ENCODE measurements at places on chromosomes 11 and 22.

GRCh38 chr11:93700830-93701229 is 39.3 kb downstream of the CEP295 start:
- DNase-seq = no peak

DNA sequence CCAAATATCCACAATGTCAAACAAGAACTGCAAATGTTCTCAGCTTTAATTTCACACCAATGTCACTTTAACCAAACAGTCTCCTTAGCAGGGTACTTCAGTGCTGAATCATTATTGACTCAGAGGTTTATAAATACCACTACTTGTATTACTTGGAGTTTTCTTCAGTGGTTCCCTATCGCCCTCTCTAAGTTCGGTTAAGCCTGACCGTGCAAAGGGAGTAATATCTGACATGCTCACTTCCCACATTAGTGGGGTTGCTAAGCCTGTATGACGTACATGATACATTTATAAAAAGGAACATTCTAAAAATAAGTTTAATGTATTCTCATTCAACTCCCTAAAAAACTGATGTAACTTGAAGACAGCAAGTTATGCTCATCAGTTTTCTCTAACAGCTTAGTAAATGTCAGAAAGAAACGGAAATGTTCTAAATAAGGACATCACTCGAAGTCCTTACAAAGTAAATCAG is 93.1 kb upstream of the ZC3H12C start:
- no peak for DNase-seq

- no peak for DNase-seq
These were observed 26.2 kb downstream of the MTMR2 start for GRCh38 chr11:95897731-95898130.

- DNase-seq = no peak
These were observed 24.4 kb downstream of the AASDHPPT start for GRCh38 chr11:106101819-106102218.

DNA sequence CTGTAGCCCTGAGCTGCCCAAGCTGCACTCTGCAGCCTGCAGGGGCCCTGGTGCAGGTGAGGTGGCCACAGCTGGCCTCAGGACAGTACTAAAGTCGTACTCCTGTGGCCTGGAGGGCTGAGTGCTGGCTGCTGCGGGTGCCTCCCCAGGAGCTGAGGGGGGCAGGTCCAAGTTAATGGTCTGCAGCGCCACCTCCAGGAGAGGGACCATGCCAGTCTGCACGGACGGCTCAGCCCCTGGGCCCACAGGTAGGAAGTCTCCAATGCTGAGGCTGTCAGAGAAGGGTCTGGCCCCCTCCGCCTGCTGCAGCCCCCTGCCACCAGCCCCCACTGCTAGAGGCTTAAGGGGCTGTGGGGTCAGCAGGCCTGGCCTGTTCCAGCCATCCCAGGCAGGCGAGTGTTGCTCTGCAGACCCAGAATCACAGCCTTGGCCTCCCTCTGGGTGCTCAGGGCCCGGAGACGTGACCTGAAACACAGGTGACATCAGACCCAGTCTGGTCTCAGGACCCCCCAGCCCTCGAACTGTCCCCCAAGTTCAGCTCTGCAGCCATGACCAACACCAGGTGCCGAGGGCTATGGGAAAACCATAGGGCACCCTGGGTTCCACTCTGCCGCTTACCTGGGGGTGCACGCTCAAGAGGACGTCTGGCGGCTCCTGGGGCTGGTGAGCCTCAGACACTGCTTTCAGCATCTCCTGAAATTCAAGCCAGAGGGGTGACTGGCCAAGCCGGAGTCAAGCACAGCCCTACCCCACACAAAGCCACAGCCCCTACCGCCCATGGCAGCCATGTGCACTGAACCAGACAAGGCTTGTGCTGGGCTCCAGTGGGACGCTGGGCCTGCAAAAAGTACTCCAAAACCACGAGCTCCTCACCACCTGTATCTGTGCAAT is 20.8 kb downstream of the SELENOO start:
- DNase-seq = no peak

DNA sequence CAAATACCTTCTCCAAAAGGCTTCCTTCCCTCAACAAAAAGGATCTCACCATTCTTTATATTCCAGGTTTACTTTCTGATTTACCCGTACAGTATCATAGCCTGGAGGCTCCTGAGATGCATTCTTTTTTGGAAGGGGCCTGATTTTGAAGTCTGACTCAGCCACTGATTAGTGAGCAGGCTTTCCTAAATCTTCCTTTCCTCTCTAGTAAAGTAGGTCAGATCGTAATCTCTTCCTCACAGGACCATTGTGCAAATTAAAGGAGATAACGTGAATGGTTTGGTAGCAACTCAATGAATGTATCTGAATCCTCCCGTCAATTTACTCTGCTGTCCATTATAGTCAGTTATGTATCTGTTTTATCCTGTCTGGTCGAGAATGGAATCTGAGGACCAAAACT is 227.7 kb upstream of the ANO5 start:
- DNase-seq = no peak

- no peak for DNase-seq
These were observed 22.8 kb downstream of the CASP5 start for GRCh38 chr11:105000167-105000566.

GRCh38 chr11:132032555-132032954 is 662.1 kb downstream of the NTM start:
- no peak for DNase-seq

DNA sequence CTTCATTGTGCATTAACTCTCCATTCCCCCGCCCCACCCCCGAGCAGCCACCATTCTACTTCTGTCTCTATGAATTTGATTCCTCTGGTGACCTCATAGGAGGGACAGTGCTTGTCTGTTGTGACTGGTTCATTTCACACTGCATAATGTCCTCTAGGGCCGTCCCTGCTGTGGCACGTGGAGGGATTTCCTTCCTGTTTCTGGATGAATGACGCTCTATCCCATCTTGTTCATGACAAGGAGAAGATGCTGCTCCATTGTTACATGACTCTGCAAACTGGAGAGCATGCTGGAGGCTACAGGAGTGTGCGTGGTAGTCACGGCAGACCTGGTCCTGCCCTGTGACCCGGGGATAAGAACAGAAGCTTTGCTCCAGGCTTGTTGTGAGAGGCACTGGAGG is 61.3 kb downstream of the RTL6 start:
- no peak for DNase-seq

- no peak for DNase-seq
These were observed 74.5 kb upstream of the NCAM1 start for GRCh38 chr11:112886434-112887370.

- no peak for DNase-seq
These were observed 942 bp upstream of the RPS6KA4 start for GRCh38 chr11:64357904-64358535.

GRCh38 chr11:86374586-86374985 is at the start of gene CCDC81:
Gene CCDC81, plus strand, starts transcription at chr11:86374887. Its CDS starts 277 bp downstream, at chr11:86375164.
- DNase-seq = no peak

DNA sequence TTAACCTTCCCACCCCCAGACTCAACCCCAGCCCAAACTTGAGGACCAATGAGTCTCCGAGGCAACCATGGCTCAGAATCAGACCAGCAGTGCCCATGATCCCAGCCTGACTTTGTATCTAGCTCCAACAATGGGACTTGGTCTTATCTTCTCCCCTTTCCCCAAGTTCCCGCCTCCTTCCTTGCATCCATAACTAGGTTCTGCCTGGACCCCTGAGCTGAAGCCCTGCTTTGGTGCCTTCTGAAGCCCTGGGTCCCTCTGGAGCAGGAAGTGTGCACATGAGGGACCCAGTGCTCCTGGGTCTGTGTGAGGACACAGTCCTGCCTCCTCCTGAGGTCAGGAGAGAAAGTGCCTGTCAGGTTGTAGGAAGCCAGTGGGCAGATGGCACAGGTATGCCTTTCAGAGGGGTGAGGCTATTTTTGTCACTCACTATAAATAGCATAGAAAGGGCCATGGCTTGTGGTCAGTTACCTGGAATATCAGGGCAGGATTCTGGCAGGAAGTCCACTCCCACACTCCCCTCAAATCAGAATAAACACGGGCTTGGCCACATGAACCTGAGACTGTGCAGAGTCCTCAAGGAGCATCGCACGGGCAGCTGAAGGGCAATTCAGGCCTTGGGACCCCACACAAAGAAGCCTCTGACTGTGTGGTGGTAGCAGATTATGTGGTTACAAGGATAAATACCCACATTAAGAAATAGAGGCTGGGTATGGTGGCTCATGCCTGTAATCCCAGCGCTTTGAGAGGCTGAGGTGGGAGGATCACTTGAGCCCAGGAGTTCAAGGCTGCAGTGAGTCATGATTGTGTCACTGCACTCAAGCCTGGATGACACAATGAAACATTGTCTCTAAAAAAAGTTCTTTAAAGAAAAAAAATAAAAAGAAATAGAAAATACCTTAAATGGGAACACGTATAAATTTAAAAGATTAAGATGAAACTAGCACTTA is 27.4 kb downstream of the RCN1 start:
- no peak for DNase-seq

DNA sequence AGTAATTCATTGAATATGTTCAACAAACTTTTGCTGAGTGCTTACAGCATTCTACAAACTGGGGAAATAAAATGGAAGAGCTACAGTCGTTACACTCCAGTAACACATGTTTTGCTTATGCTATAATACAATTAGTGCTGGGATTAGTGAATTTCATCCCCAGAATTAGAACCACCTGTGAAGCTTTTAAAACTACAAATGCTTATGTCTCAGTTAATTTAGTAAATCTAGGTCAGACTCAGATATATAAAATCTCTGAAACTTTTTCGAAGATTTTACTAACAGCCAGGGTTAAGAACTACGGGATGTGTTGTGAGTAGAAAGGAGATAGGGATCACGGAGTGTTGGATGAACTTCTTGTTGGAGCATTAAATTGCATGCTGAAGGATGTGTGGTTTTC is 33.7 kb upstream of the EED start:
- no peak for DNase-seq

- no peak for DNase-seq
These were observed 621.2 kb downstream of the METTL15 start for GRCh38 chr11:28729339-28729738.

DNA sequence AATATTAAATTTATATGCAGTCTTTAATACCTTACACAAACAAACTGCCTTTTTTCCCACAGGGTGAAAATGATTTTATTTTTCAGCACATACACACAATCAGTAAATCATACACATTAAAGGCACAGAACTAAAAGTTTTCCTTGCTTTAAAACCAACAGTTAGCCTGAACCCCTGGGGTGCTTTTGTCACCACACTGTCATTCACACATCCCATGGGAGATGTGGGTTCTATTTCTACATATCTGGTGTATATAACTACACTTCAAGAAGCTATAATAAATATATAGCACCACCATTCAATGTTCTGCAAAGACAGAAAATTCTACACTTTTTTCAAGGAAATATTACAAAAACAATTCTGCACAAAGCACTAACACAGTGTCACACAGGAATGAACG is 197.0 kb downstream of the GUCY1A2 start:
- DNase-seq = no peak

DNA sequence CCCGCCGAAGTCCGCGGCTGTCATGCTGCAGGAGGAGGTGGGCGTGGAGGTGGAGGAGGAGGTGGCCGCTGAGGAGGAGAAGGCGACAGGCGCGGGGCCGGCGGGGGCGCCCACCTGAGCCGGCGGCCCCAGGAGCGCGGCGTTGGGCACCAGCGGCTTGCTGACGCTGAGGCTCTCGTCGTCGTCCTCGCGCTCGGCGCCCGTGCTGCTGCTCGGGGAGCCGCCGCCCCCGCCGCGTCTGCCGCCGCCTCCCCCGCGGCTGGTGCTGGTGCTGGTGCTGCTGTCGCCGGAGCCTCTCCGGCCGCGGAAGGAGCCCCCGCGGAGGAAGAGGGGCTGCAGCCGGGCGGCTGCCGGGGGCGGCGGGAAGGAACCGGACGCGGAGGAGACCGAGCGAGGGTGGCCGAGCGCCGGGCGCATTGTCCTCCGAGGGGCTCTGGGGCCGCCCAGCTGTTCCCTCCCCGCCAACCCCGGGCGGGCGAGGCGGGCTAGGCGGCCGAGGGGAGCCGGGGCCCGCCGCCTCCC is 388 bp downstream of the TMEM121B start:
- DNase-seq = no peak

- no peak for DNase-seq
These were observed 26.1 kb downstream of the MRTFA start for GRCh38 chr22:40610329-40610850.

GRCh38 chr11:64539239-64539638 is 51.8 kb upstream of the SLC22A12 start:
- DNase-seq = no peak

DNA sequence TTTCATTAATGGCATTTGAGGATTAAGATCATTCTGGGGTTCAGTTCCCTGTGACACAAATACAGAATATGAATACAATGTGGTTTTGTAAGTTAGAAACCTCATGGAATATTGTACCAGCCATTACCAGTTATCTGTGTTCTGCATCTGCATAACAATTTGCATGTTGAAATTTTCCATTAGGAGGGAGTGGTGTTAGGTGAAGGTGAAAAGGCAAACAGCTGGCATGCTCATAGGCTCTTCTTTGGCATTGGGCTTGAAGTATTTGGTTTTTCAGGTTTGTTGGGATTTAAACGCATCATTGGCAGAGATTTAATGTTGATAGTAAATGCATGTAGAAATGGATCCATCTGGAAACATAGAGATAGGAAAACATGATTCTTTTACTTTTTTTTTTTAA is 18.6 kb downstream of the RTN3 start:
- DNase-seq = no peak

GRCh38 chr11:128472128-128473089 is 114.9 kb downstream of the ETS1 start:
- no peak for DNase-seq

DNA sequence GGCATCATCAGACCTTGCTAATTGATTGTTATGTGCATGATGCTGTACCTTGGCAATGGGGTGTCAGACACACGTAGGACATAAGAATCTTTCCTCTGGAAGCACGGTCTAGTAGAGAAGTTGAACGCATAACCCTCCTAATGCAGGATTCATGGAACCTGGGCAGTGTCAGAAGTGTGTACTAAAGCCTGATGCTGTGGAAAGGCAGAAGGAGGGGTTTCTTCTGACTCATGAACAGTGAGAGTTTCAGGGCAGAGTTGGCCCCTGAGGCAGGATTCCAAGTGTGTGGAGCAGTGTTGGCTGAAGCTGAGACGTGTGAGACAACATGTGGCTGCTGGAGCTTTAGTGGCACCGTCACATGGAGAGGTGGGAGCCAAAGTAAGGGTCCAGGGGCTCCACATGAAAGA is 3.5 kb downstream of the PANX1 start:
- DNase-seq = no peak

GRCh38 chr11:67535561-67535960 is 12.3 kb upstream of the CABP2 start:
- DNase-seq = no peak

- no peak for DNase-seq
These were observed 60.6 kb downstream of the MED15 start for GRCh38 chr22:20567993-20568417.

DNA sequence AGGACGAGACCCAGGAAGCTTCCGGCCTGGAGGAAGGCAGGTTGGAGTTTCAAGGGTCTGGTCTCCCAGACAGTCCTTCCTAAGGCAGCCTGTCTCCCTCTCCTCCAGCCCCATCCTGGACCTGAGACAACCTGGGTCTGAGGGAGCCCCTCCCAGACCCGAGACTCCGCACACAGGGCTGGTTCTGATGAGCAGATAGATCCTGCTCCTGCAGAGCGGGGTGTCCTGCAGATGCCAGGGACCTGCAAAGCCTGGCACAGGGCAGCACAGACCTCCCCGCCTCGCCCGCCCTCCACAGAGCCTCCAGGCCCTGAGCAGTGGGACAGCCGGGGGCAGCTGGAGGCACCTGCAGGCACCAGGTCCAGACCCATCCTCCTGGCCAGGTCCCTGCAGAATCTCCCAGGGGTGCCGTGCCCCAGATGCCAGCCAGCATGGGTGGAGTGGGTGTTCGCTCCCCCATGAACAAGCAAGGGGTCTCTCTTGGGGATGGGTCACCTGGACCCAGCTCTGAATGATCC is 7.8 kb downstream of the PIM3 start:
- DNase-seq = no peak

Data from central memory CD8-positive, alpha-beta T cell (primary cell).